ENCODE measurements at places on chromosomes 6 and 20.

DNA sequence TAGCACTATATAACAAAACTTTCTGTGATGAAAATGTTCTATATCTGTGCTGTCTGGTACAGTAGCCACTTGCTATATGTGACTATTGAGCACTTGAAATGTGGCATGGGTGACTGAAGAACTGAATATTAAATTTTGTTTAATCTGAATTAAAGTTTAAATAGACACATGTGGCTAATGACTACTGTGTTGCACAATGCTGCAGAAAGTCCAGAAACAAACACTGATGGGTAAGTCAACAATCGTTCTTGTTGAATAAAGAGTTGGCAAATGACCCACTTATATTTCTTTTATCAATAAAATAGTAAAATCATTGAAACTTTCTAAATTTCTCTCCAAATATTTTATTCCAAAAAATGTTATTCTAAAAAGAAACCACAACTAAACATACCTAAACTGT, 81.8 kb downstream of the PROKR2 start:
- DNase-seq, result no peak

- no peak for DNase-seq
Measured at GRCh38 chr20:7214081-7214740, 446.7 kb downstream of the BMP2 start.

DNA sequence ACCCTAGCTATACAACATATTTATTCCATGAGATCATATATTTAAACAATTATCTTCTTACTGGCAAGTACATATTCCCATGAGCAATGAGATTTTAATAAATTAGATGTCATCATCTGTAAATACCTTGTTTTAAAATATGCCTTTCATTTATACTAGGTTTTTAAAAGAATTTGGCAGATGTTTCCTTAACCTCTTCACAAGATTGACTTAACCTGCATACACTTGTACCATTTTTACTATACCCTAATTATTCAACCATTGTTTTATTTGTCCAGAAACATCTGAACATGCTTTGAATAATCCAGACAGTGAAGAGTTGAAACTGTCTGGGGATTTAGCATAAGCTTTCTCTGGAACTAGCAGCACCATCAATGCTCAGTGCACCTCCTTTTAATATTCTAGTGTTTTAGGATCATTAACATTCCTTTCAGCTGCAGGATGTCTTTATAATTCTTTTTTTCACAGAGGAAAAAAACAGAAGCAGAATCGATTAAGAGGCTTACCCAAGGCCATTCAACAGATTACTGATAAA, 188.0 kb upstream of the TENT5A start:
- no peak for DNase-seq

DNA sequence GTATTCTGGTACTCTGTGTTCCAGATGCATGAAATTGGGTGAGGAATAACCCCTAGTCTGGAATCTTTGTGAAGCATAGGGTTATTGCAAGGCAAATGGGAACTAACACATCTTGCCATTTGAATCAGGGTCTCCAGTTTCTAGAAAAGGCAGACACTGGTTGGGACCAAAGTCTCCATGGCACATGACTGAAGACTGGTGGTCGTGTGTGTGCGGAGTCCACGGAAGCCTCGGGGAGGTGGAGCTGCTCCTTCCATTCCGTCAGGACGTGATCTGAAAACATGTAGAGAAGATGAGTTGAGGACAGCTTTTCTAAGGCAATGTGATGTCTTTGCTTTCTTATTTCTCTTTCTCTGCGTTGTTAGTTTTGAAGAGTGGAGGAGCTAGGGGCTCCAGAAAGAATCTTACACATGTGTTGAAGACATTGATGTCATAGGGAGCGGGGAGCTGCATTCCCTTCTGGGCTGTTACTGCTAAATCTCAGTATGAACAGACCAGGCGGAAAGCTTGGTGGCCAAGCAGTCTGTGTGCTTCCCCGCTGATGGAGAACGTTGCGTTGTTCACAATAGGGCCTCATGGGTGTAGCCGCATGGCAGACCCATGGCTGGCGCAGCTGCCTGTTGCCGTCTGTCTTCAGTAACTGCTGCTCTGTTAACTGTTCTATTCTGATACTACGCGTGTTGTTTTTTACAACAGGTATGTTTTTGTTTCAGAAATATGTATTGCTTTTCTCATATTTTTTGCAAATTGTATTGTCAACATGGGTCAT, 4.8 kb upstream of the SLC17A9 start:
- no peak for DNase-seq

GRCh38 chr20:49030954-49031619, 15.0 kb upstream of the CSE1L start:
- no peak for DNase-seq

GRCh38 chr6:169520104-169520503, 181.7 kb downstream of the WDR27 start:
- DNase-seq, result no peak

- no peak for DNase-seq
Measured at GRCh38 chr6:169240125-169240524, 13.5 kb downstream of the THBS2 start.

- peak; percentile 55 for DNase-seq
Measured at GRCh38 chr6:113690281-113691259, 166.6 kb upstream of the MARCKS start.

GRCh38 chr20:49865559-49865958, 49.8 kb downstream of the SPATA2 start:
- DNase-seq, result no peak

GRCh38 chr6:170145272-170145592, 145.6 kb downstream of the DLL1 start:
- no peak for DNase-seq

GRCh38 chr20:53829255-53829723, 235.7 kb upstream of the ZNF217 start:
- DNase-seq, result peak; percentile 72

DNA sequence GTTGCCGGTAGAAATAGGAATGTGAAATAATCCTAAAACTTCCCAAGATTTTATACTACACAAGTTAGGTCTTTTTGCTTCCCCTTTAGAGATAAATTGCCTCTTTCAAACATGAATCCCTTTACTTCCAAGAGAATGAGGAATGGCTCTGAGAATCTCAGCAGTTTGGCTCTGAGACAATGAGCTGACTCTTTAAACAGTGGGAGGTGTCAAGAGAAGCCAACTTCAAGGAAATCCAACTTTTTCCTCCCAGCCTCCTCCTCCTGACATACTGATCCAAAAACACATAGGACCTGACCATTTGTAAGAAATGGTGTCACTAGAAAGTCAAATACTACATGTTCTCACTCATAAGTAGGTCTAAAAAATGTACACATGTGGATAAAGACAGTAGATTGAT, 154.2 kb downstream of the ALDH8A1 start:
- DNase-seq, result no peak

DNA sequence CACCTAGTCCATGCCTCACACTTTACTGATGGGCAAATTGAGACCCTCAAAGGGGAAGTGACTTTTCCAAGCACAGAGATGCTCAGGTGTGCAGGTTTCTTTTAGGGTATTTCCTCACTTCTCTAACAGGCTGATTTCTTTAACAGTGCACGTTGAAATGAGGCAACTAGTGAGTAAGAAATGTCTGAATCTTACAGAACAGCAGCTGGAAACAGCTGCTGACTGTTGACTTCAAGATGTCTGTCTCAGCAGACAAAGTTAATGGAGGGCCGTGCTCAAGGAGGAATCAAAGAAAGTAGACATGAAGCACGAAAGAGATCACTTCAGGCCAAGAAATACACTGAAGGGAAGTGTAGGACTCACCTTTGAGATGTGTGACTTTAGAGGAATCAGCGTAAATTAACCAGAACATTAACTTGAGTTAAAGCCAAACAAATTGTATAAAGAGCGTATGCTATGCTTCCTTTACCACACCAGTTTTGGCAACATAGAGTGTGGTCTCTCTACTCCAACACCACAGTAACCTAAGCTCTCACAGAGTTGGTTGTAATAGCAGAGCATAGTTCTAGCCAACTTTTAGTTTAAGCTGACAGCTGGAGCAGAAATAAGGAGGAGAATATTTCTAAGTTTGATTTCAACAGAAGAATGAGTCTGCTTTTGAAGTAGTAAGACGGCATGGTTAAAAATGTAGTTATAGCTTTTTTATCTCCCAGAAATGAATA, 60.9 kb downstream of the SAMD3 start:
- no peak for DNase-seq

DNA sequence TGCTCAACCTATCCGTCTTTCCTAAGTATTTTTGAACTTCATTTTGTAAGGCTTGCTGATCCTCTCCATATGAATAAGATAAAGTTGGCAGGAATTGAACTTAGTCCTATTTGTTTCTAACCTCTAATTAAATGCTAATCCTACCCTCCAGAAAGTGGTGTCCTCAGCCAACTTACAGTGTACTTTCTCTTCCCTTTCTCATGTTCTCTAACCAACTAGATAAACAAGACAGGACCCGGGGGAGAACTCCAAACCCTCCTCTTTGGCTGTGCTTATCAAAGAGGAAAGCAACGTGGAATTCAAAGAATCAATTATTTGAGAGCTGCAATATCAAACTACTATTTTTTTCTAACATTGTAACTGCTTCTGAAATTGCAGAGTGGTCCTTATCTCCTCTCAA, 56.5 kb upstream of the NRSN1 start:
- no peak for DNase-seq

- DNase-seq, result no peak
Measured at GRCh38 chr6:155499574-155499973, 43.9 kb upstream of the NOX3 start.

GRCh38 chr6:148565930-148566663, 180.7 kb upstream of the UST start:
- peak; percentile 81 for DNase-seq

DNA sequence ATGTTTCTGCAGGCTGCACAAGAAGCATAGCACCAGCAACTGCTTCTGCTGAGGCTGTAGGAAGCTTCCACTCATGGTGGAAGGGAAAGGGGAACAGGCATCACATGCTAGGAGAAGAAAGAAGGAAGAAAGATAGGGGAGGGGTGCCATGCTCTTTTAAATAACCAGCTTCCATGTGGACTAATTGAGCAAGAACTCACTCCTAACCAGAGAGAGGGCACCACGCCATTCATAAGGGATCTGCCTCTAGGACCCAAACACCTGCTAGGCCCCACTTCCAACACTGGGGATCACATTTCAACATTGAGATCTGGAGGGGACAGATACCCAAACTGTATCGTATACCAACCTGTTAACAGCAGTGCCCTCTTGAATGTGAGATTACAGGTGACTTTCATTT, 46.9 kb upstream of the ARMC2 start:
- DNase-seq, result peak; percentile 79

DNA sequence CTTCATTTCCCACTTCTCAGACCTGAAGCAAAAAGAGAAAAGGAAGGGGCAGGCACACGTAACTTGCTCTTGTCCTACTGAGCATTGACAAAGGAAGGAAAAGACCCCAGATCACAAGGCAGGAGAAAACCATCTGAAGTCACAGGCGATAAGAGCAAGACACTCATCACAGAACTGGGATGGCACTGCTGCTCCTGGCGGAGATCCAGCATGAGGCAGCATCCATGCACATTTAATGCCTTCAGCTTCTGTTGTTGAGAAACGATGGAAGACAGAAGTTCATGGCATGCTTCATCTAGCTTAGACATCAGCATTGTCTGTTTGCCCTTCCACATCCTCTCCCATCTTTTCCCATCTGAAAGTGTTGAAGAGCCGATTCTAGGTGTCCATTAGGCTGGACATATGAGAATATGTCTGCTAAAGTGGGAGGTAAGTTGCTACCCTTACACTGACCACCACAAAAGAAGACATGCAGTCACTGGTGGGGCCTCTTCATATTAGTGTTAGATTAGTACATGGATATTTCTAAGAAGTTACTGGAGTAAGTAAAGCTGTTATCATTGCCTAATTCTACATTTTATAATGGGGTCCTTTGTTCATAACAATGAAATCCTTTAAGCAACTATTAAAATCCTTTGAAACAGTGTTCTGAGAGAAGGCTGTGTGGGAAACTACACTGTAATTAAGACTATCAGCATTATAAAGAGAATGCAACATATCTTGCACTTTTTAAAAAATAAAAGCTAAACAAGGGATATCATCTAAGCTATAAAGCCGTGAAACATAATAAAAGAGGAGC, 618.5 kb downstream of the C6orf118 start:
- no peak for DNase-seq

GRCh38 chr6:165819394-165819793, 156.4 kb upstream of the PDE10A start:
- DNase-seq, result no peak

- DNase-seq, result no peak
Measured at GRCh38 chr6:123802351-123802696, 1.3 kb upstream of the NKAIN2 start.

GRCh38 chr6:110612298-110612697, 135.9 kb upstream of the SLC22A16 start:
- no peak for DNase-seq

GRCh38 chr6:33857932-33858475, 54.2 kb upstream of the MLN start:
- no peak for DNase-seq

- no peak for DNase-seq
Measured at GRCh38 chr6:132198896-132199295, 202.4 kb downstream of the MOXD1 start.

DNA sequence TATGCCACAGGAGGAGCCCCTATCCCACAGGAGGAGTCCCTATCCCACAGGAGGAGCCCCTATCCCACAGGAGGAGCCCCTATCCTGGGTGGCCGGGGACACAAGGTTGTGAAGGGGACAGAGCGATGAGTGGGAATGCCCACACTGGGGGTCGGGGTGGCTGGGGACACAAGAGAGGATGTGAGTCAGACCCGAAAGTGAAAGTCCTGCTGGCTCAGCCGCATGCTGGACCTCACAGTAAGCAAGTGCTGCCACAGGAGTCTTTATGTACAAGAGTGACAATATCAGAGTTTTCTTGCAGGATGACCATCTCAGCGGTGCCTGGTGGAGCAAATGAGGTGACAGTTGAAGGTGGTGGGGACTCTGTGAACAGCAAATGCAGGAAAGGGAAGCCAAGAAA, 93.7 kb downstream of the PSMB1 start:
- DNase-seq, result peak; percentile 34

DNA sequence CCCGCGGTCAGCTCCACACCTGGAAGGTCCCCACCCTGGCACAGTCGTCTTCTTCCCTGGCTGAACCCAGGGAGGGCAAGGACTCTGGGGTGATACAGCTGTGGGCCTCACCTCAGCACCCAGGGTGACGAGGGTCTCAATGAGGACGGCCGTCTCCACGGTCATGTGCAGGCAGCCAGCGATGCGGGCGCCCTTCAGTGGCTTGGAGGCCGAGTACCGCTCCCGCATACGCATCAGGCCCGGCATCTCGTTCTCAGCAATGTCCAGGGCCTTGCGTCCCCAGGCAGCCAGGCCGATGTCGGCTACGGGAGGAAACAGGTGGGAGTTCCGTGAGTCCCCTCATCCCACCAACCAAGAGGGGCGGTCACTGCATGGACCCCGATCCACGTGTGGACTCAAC, 7.9 kb downstream of the AHCY start:
- DNase-seq, result no peak

Measured in CD14-positive monocyte (primary cell).